ENCODE measurements at places on chromosomes 16 and 17. TPM values are rescaled to one million over a fixed set of nuclear protein-coding genes. Genes with fewer than 3 reads are reported as not detected.

DNA sequence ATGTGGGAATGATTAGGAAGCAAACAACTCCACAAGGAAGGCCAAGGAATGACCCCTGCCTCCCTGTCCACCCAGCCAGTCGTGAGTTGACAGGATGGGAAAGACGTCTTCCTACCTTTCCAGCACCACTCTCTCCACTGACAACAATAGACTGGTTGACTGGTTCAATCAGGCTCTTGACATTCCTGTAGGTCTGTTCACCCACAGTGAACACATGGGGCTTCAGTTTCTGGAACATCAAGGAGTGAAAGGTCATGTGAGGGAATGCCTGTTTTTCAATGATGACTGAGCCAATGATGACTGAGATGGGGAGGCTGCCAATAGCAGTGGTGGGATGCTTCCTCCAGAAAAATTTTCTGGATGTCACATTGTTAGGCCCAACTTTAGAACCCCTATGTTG is 9.6 kb downstream of the MYO19 start:
- DNase-seq: no peak

Gene MYOCD
- total RNA-seq: 7.9 TPM

DNA sequence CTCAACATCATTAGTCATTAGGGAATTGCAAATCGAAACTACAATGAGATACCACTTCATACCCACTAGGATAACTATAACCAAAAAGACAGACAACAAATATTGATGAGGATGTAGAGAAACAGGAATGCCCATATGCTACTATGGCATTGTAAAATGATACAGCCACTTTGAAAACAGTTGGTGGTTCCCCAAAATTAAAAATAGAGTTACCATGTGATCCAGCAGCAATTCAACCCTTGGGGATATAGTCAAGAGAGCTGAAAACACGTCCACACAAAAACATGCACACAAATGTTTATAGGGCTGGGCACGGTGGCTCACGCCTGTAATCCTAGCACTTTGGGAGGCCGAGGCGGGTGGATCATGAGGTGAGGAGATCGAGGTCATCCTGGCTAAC is 10.0 kb upstream of the PECAM1 start:
- no peak for DNase-seq

DNA sequence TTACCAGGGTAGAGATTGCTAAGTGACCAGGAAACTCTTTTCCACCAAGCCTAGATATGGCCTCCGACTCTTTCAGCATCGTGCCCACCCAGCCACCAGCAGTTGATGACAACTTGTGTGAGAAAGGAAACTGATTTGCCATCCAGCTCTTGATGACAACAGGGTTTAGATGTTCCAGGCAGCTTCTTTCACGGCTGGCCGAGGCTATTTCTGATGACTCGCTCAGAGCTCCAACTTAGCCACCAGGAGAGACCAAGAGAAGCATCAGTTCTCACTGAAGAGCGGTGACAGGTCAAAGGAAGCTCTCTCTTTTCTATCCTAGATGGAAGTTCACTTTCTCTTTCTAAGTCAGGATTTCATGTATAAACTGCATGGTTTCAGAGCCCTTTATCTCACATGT is 61.2 kb downstream of the MPHOSPH6 start:
- DNase-seq: no peak

DNA sequence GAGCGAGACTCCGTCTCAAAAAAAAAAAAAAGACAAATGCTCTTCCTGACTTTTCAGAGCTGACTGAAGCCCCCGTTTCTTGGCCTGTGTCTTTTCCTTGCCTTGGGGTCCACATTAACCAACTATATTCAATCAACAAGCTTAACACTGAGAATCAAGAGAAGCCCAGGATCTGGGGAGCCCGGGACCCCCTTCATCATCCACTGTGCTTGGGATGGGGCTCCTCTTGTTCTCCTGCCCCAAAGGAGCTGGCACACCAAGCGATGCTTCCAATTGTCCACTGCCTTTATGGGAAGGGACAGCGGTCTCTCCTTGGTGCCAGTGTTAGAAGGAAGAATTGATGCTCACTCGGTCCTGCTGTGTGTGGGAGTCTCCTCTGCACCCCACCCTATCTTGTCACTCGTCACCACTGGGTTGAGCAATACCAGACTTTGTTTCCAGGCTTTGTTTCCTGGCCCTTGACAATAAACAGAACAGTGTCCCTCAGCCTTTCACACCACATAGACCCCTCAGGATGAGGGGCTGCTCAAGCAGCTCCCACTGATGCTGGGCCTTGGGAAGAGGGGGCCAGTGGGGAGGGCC is 146.7 kb downstream of the KCNJ12 start:
- DNase-seq: no peak

GRCh38 chr16:1028056-1028455 is 44.5 kb upstream of the SSTR5 start:
- DNase-seq: no peak

- DNase-seq: no peak
Observed at GRCh38 chr16:65624666-65625065, 502.8 kb upstream of the CDH11 start.

All from ovary (tissue), 10 donors.